ENCODE measurements at places on chromosomes 3 and 15.

DNA sequence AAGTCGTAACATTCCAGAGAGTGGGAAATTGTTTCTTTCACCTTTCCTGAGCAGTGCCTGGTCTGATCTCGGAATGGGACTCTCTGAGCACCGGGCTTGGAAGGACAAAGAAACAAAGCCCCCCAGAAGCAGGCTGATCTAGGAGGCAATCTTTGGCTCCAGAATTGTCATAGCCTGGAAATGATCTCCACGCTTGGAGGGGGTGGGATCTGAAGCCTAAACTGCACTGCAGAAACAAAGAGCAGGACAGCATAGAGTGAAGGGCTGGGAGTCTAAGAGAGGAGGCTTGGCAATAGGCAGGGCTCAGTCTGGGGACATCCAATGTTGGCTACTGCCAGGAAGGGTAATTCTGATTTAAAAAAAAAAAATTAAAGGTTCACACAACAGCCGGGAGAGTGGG, 1.9 kb downstream of the CRABP1 start:
- no peak for DNase-seq

- no peak for DNase-seq
Observed at GRCh38 chr3:153503873-153504272, 341.8 kb downstream of the RAP2B start.

DNA sequence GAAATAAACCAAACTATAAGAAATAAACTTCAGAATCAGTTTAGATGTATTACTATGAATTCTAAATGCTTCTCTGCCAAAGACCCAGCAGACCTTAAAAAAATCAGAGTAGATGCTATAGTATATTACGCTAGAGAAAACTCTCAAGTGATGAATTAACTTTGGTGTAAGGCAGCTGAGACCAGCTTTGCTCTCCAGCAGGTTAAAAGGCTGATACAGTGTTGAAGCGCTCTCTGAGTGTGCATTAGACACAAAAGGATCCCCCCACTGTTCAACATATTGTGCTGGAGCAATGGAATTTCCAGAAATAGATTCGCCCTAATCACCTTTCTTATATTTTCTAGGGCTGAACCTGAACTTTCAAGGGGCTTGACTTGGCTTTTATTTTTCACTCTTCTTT, 190.0 kb downstream of the EFHB start:
- no peak for DNase-seq

GRCh38 chr3:184211297-184211696, 18.1 kb upstream of the VWA5B2 start:
- no peak for DNase-seq

- DNase-seq, result peak; percentile 79
Observed at GRCh38 chr15:81038975-81039607, 38.4 kb downstream of the TLNRD1 start.

- no peak for DNase-seq
Observed at GRCh38 chr15:77577366-77577950, 55.3 kb downstream of the LINGO1 start.

- DNase-seq, result no peak
Observed at GRCh38 chr3:141788149-141788548, 24.9 kb downstream of the GRK7 start.

GRCh38 chr3:127769284-127770081, 52.8 kb downstream of the MGLL start:
- no peak for DNase-seq

DNA sequence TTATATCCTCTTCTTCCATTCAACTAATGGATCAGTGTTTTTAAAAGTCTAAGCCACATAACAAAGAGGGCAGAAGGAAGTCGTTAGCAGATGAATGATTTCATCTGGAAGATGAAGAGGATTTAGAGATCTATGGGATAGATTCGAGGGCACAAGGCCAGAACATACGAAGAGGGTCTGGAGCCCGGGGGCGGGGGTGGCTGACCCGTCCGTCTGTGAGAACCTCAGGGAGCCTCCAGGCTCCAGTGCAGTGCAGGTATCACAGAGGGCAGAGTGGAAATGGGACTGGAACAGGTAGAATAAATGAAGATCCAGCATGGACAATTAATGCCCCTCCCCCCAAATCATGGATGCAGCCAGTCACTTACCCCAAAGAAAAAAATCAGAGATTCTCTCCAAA, 1.5 kb upstream of the GOLGA8B start:
- no peak for DNase-seq
